A172 (cell line): ENCODE measurements at places on chromosomes 13 and 19.

- DNase-seq: no peak
Observed at GRCh38 chr13:100961186-100961585, 286.6 kb upstream of the TMTC4 start.

- no peak for DNase-seq
Observed at GRCh38 chr13:94319501-94319900, 160.0 kb downstream of the DCT start.

GRCh38 chr19:19033176-19033425 lies 216 bp downstream of the SUGP2 start:
- no peak for DNase-seq

- DNase-seq: no peak
Observed at GRCh38 chr19:47228937-47229675, 1.9 kb downstream of the BBC3 start.

DNA sequence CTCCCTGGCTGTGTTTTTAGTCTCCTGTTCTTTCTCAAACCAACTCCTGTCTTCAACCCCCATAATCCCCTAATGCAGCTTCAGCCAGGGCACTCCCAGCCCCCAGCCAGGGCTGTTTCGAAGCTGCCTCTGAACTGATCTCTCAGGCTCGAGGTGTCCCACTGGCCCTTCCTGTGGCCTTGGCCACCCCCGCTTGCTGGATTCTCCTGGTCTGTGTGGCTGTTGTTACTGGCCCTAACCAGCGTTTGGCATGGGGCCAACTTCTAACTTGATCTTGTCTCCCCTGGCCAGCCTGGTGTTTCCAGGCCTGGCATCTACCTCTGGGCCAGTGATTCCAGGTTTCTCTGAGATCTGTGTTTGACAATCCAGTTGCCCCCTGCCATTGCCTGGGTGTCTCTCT lies 11.0 kb downstream of the XAB2 start:
- no peak for DNase-seq

GRCh38 chr13:49214917-49215376 lies 5.2 kb upstream of the MLNR start:
- no peak for DNase-seq

- no peak for DNase-seq
Observed at GRCh38 chr19:9627856-9628255, 6.8 kb upstream of the ZNF561 start.

- DNase-seq: peak; percentile 24
Observed at GRCh38 chr19:53388904-53389303, 6.0 kb upstream of the ZNF765 start.

DNA sequence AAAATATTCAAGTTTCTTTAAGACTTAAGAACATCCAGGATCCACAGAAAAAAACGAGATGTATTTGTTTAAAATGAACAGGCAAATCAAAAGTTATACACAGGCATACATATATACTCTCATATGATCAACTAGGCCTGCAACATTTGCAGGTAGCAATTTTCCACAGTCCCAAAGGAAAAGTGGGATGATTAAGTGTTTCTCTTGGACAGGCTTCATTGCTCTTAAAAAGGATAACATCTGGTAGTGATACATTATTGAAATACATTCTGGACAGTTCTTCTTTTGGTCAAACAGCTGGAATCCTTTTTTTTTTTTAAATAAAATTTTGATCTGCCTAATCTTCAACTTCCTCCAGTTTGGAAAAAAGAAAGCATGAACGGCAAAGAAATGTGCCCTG lies 114.8 kb upstream of the TDRD3 start:
- no peak for DNase-seq

- DNase-seq: no peak
Observed at GRCh38 chr13:113947311-113948033, 26.4 kb downstream of the C13orf46 start.

DNA sequence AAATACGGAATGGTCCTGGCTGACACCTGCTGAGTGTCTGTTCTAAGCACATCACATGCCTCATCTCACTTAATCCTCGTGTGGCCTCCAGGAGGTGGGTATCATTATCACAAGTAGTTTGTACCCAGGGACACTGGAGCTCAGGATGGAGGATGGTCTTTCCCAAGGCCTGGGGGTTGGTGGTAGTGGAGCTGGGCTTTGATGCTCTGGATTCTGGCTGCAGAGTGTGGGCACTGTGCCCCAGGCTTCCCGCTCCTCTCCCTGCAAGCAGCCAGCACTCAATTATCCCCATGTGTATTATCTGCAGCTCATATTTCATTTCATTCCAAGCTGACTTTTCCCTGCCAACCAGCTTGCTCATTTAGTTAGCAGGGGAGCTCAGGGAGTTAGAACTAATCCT lies 52.1 kb downstream of the SIAH3 start:
- DNase-seq: no peak

DNA sequence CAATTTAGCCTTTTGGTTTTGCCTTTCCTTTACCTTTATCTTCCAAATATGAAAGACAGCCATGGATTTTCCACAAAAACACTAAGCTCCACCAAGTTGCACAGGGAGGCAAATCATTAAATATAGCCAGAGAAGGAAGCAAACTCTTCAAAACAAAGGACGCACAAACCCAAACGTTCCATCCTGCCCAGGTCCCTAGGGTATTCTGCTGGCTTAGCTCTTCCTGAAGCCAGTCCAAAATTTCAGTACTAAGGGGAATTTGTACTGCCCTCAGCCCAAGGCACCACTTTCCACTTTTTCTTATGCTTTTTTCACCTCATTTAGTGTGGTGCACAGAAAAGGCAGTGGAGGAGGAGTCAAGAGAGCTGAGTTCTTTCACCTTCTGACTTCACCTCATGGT lies 169.9 kb downstream of the FLT1 start:
- no peak for DNase-seq

DNA sequence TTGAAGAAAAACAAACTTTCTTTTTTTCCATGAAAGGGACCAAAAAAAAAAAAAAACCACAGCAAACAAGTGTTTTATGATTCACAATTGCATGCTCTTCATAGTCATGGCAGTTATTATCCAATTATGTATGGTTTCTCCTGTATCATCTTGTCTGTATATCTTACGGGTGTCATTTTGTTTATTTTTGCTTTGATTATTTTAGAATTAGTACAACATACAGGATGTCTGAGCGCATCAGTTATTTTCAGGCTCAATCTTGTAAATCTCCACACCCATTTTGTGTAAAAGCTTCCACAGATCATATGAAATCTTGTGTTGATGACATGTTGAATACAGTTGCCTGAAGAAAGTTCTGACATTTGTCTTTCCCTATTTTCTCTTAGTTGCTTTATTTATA lies 280.3 kb downstream of the KLF5 start:
- DNase-seq: no peak

GRCh38 chr19:46722421-46723022 lies 5.6 kb upstream of the PRKD2 start:
- no peak for DNase-seq

- no peak for DNase-seq
Observed at GRCh38 chr13:95035311-95036109, 265.7 kb downstream of the ABCC4 start.

DNA sequence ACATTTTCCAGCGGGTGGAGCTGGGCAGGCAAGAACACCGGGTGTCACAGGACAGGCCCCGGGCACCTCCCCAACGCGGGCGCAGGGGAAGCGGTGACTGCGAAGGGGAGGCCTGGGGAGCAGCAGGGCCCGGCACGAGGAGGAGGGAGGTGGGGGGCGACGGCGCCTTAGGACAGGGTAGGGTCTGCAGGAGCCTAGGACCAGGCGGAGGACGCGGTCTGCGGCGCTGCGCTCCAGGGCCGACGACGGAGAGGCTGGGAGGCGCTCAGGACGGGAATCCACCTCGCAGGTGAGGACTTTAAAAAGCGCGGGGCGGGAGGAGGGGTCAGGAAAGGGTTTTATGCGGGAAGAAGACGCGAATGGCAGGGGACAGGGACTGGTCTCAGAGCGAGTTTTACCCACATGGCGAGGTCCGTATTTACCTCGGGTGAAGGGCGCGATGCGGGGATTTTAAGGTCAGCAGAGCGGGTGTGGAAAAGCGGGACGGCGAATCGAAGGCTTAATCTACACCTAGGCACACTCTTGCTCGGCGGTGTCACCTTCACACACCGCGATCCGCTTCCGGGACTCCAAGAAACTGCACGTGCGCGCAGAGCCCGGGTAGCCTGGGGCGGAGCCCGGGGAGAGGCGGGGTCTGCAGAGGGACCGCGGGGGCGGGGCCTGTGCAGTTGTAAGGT lies 13.5 kb downstream of the ERVV-2 start:
- DNase-seq: no peak

- no peak for DNase-seq
Observed at GRCh38 chr19:37691881-37692504, 27.6 kb downstream of the ZNF607 start.

DNA sequence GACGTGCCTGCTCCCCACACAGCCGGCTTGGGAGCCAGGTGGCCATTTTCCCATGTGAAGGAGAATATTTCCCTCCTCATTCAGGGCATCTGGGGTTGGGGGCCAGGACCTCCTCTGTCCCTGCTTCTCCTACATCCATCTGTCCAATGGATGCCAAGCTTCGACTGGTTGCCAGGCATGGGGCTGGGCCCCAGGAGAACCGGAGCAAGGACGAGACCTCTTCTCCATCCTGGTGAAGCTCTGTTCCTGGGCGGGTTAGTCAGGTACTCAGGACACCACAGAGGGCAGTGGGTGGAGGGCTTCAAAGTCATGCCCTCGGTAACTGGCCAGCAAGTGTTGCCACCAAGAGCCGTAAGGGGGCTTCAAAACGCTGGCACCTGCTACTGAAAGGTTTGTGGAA lies 22.3 kb upstream of the SLC15A1 start:
- no peak for DNase-seq

- peak; percentile 44 for DNase-seq
Observed at GRCh38 chr19:55208880-55209692, at the start of gene PTPRH. PTPRH (minus strand) TSS chr19:55209501; CDS start chr19:55209433, 68 bp downstream.

- no peak for DNase-seq
Observed at GRCh38 chr19:35641515-35642151, at the start of gene ETV2. ETV2 (plus strand) TSS chr19:35641745; CDS start chr19:35642461, 716 bp downstream.

DNA sequence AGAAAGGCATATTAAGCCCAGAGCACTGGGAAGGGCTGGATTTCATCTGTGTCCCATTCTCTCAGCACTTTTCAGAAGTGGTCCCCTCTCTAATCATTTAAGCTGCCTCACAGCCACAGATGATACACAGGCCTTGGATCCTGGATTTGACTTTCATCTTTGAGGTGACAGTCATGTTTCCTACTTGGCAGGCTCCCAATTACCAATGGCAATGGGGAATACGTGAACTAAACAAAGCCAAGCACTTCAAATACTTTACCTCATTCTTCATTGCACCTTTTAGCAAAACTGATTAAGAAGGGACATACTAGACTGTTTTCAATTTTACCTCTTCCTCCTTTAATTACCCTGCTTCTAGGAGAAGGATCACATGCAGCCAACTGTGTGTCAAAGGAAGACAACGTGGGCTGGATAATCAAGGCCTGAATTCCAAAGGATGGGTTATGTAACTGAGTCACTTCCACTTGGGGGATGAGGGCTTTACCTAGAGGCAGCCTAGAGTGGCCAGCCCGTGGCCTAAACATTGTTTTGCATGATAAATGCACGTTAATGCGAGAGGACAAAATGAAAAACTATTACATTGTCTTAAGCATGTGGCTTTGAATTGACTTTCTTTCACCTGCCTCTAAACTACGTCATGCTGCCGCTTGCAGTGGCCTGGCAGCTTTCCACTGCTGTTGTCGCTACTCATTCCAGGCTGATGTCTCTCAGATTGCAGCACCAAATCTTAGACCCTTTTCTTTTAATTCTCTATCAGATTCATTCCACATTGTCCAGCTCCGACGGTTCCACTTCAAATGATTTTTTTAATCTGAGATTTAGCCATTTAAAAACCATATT lies 95.0 kb downstream of the KCTD12 start:
- no peak for DNase-seq

DNA sequence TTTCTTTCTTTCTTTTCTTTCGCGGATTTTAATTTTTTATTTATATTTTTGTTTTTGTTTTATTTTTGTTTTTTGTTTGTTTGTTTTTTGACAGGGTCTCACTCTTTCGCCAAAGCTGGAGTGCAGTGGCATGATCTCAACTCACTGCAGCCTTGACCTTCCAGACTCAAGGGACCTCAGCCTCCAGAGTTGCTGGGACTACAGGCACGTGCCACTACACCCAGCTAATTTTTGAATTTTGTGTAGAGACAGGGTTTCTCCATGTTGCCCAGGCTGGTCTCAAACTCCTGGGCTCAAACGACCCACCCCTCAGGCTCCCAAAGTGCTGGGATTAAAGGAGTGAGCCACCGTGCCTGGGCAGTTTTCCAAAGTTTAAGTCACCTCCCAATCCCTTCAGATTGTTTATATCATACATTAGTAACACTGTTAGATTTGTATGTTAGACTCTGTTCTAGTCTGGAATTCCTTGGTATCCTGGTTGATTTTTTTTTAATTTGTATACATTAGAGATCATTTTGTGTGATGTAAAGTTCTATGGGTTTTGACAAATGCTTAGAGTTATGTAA lies 597.3 kb downstream of the DCT start:
- peak; percentile 14 for DNase-seq

DNA sequence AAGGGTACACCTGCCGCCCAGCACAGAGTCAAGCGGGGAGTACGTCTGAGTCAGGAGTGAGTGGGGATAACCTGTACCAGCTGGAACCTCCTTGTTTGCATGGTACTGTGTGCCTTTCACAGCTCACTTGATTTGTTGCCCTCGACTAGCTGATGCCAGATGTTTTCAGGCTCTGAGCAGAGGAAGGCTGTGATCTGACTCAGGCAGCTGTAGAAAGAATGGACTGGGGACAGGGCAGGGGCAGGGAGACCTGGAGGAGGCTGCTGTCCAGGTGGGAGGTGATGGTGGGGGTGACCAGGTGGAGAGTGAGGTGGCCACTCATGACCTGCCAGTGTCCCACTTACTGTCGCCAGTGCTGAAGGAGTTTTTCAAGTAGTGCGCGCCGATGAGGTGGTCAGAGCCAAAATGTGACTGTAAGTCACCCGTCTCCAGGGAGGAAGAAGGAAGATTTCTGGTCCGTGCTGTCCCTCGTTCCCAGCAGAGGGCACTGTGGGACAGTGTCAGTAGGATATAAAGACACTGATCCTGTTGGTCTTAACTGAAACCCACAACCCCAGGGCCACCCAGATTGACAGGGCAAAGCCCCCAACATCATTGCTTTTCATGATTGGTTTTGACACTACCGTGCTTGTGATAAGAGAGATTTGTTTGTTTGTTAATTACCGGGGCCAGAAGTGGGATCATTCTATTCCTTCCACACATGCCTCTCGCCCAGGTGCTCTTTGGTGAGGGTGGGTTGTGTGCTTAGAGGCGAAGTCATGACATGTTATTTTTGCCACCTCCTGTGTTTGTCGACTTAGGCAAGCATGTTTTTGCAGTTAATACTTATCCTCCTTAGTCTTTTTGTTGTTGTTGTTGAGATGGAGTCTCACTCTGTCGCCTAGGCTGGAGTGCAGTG lies 128.4 kb downstream of the DPF1 start:
- peak; percentile 70 for DNase-seq
